Brain (organoid and tissue), 16 donors: ENCODE measurements at places on chromosomes 13 and 19.
A peak's percentile ranks its signal among the peaks of the same experiment; 100 is the strongest.

DNA sequence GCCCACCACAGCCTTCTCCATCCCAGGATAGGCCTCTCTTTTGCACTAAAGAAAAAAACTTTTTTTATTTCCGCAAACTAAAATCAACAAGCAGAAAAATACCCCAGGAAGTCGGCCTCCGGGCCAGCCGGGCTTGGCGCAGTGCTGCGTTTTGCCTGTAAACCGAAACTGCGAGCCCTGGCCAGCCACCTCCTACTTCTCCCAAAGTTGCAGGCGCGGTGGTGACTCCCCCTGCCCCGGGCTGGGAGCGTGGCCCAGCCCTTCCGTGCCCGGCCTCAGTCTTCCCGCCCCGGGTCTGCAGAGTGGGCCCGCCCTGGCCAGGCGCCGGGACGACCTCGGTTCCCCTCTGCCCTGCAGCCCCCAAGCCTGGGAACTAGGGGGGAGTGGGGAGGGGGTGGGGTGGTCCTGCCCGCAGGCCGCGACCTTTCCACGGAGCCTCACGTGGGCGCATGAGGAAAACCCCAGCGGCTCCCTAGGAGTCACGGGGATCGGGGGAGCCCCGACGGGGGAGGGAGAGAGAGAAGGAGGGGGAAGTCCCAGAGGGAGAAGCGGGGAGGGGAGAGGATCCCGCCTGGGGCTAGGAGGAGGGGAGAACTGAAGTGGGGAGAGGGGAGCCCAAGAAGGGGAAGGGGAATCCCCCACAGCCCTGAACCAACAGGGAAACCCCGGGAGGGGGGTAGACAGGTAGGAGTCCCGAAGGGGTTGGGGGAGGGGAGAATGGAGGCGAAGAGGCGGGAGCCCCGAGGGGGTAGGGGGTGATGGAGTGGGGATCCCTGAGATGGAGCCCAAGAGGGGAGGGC, 3.0 kb downstream of the GADD45B start:
- DNase-seq, result no peak

GRCh38 chr13:109427695-109428094, 358.7 kb downstream of the IRS2 start:
- DNase-seq, result no peak

GRCh38 chr13:32881777-32882145, 134.5 kb upstream of the KL start:
- no peak for DNase-seq

- no peak for DNase-seq
Observed at GRCh38 chr13:78659732-78660494, 958 bp upstream of the OBI1 start.

DNA sequence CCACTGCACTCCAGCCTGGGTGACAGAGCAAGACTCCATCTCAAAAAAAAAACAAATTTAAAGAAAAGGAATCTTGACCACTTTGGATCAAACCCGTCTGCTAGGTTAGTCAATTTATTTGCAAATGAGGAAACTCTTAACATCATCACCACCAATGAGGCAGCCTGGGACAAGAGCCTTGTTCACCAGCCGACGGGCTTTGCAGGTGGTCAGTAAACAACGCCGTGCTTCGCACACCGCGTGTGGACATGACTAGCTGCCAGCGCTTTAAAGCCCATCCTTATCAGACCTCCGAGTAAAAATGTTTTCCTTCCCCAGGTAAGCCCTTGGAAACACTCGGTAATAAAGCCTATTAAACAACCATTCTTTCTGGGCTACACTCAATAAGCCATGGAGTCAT, 41.9 kb downstream of the INSR start:
- DNase-seq, result no peak

DNA sequence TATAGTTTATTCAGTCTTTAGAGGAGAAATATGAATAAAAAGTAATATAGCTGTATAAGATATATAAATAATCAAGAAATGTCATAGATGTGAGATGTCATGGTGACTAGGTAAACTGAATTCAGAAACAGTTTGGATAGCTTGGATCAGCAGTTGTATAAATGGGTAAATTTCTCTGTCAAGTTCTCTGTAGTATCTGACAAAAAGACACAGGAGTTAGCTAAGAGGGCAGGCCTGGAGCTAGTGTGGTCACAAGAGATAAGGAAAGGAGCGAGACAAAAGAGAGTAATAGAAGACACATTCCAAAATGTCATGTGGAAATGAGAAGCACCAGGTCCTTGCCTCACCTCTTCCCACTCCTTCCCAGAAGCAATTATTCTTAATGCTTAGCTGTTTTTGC, 349.0 kb downstream of the LMO7 start:
- no peak for DNase-seq

DNA sequence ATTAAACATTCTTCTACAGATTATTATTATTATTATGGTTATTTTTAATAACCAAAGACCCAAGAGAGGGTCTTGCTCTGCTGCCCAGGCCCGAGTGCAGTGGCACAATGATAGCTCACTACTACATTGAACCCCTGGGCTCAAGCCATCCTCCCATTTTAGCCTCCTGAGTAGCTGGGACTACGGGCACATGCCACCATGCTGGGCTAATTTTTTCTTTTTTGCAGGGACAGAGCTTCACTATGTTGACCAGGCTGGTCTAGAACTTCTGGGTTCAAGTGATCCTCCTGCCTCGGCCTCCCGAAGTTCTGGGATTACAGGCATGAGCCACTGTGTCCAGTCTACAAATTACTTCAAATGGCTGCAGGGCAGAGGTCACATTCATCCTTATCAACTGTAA, 179.8 kb downstream of the KCNRG start:
- DNase-seq, result no peak

DNA sequence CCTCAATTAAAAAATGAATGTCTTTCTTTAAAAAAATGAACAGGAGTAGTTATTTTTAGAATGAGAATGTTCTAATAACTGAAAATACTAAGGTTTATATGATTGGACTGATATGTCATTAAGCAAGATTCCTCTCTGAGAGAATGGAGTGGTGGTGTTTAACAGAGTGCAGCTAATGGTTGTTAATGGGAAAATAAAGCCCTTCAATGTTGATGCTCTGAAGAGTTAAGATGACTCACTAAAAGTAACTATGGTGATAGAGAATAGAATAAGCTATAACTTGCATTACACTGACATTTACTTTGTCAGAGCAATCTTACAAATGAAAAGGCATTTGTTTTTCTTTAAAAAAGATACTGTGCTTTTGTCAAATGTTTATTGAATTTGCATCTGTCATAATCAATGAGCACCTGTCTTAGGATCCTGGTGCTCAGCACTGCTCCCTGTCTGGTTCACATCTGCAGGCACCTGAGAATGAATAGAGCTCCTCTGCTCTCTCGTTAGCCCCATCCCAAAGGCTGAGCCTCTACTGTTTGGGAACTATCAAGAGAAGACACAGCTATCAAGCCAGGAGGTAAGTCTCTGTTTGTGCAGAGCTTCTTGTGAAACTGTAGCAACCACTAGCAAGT, 15.1 kb downstream of the PABPC3 start:
- no peak for DNase-seq

- peak; percentile 84 for DNase-seq
Observed at GRCh38 chr13:51222037-51222685, at the start of gene FAM124A. Gene FAM124A, plus strand, starts transcription at chr13:51222398. Its CDS starts 104 bp downstream, at chr13:51222502.

DNA sequence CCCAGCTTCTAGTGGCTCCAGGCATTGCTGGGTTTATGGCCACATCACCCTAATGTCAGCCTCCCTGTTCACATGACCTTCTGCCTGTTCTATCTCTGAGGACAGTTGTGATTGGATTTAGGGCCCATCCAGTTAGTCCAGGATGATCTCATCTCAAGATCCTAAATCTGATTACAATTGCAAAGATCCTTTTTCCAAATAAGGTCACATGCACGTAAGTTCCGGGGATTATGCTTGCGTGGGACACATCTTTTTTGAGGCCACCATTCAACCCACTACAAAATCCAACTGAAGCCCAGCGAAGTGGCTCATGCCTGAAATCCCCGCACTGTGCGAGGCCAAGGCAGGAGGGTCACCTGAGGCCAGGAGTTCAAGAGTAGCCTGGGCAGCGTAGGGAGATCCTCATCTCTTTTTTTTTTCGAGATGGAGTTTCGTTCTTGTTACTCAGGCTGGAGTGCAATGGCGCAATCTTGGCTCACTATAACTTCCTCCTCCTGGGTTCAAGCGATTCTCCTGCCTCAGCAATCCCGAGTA, 12.3 kb downstream of the PLD3 start:
- no peak for DNase-seq

DNA sequence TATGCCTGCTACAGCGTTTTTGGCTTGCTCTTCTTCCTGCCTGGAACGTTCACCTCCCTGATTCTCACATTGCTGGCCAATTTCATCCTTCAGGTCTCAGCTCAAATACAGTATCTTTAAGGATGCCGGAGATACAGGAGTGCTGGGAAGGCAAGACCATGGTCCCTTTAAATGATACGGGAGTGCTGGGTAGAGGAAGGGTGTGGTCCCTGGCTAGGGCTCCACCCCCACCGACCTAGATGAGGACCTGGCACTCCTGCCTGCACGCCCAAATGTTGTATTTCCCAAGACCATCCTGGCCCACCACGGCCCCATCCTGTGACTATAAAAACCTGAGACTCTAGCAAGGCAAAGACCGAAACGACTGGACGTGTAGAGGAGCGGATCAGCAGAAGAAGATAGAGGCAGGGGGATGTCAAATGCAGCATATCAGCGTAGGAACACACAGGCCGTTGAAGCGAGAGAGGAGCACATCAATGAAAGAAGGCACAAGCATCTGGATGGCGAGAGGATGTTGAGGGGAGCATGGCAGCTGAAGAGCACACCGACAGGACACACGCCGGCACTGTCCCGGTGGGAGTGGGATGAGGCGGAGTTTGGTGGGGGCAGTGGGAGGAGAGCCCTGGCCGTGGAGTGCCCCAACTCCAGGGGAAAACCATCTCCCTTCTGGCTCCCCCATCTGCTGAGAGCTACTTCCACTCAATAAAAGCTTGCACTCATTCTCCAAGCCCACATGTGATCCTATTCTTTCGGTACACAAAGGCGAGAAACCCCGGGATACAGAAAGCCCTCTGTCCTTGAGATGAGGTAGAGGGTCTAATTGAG, 74.0 kb downstream of the PCDH9 start:
- no peak for DNase-seq
